ENCODE measurements at places on chromosomes 2 and 18.
A peak's percentile ranks its signal among the peaks of the same experiment; 100 is the strongest.

DNA sequence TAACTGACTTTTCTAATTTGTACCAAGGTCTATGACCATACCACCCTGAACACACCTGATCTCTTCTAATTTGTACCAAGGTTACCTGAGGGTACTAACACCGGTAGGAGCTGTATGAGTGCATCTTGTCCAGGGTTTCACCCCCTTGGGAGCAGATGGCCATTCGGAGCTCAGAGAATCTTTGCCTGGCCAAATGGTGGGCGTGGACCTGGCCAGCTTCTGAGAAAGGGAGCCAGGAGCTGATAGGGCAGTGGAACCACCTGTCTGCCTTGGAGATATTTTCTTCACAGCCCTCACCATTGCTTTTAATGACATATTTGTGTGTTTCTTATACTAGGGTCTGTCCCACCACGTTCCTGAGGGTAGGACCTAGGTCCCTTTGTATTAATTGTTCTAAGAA, 188.9 kb downstream of the LDLRAD4 start:
- no peak for DNase-seq

- DNase-seq, result no peak
Observed at GRCh38 chr2:190713471-190713870, 64.6 kb downstream of the NAB1 start.

DNA sequence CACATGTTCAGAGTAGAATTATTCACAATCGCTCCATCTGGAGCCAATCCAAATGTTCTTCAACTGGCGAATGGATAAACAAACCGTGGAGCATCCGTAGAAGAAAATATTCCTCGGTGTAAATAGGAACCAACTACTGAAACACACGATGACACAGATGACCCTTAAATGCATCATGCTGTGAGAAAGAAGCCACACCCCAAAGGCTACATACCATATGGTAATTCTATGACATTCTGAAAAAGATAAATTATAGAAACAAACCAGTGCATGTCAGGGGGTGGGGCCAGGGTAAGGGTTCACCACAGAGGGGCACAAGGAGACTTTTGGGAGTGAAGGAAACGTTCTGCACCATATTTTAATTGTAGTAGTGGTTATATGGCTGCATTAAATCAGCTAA, 312.2 kb upstream of the SMIM21 start:
- DNase-seq, result no peak

GRCh38 chr2:58339548-58340243, 98.6 kb upstream of the FANCL start:
- no peak for DNase-seq

GRCh38 chr2:63378589-63378988, 209.7 kb downstream of the WDPCP start:
- DNase-seq, result no peak

- DNase-seq, result no peak
Observed at GRCh38 chr2:183375821-183376220, 251.6 kb downstream of the NUP35 start.

DNA sequence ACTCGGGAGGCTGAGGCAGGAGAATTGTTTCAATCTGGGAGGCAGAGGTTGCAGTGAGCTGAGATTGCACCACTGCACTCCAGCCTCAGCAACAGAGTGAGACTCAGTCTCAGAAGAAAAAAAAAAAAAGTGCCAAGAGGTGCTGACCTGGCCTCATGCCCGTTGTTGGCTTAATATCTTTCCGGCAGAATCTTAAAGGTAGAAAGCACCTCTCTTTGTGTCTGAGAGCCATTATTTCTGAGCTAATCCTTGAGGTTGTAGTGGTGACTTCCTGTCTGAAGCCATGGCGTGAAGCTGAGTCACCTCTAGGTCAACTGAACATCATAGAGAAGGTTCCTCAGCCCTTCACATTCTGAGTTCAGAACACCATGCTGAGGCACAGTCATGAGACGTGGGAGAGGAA, 60.4 kb downstream of the WDSUB1 start:
- peak; percentile 21 for DNase-seq

DNA sequence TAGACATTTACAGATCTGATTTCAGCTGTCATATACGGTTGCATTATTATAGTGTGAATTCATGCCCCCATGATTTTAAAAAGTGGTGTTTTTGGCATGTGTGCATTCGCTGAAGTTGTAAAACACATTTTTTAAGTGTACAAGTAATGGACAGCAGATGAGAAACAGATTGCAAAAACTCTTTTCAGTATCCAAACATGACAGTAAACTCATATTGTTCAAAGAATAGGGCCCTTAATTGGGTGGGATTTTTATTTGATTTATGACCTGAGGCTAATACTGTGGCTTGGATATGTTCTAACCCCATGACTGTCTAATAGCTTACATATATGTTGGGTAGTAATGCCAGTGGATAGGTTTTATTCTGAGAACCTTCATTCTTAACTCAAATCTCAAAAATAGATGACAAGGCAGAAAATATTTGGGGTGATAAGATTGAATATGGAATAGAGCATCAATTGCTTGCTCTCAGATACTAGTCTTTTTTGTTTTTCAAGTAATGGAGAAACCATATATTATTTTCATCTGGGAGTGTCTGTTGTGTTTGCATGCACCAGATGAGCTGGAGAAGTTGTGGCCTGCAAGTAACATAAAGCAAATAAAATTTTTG, 118.6 kb downstream of the PARD3B start:
- DNase-seq, result no peak

DNA sequence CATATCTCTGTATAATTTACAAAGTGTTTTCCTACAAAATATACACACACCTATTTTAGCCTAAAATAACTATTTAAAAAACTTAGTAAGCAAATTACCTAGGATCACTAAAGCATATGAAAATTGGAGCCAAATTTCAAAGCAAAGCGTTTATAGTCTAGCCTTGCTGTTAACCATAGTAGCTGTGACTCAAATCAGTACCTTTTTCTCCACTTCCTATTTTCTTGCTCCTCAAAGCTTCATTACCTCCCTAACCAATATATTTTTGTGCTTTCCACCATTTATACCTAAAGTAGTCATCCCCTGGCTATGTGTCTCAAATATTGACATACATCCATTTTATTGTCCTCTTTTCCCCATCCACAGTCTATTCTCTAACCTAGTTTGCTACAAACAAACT, 73.1 kb downstream of the ERBB4 start:
- no peak for DNase-seq

- no peak for DNase-seq
Observed at GRCh38 chr2:231001921-231002320, 6.0 kb downstream of the SPATA3 start.

DNA sequence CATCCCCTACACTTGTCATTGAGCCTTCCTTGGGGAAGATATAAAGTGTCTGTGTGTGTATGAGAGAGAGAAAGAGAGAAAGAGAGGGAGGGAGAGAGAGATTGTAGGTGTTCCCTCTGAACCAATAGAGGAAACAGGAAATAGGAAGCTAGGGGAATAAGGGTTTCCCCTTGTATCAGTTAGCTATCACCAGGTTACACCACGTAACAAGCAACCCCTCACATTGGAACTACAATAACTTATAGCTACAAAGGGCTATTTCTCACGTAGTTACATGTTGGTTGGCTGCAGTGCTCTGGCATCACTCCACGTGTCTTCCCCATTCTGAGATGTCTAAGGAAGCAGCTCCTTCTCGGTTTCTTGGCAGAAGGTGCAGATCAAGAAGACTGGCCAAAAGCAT, 41.0 kb upstream of the ARL4C start:
- no peak for DNase-seq

- no peak for DNase-seq
Observed at GRCh38 chr2:232929303-232930058, 59.4 kb downstream of the SNORC start.

- DNase-seq, result no peak
Observed at GRCh38 chr2:86697551-86698104, 22.5 kb upstream of the RMND5A start.

GRCh38 chr2:15432642-15433256, 128.4 kb downstream of the NBAS start:
- no peak for DNase-seq

- DNase-seq, result no peak
Observed at GRCh38 chr2:26139269-26140183, 33.4 kb upstream of the GAREM2 start.

DNA sequence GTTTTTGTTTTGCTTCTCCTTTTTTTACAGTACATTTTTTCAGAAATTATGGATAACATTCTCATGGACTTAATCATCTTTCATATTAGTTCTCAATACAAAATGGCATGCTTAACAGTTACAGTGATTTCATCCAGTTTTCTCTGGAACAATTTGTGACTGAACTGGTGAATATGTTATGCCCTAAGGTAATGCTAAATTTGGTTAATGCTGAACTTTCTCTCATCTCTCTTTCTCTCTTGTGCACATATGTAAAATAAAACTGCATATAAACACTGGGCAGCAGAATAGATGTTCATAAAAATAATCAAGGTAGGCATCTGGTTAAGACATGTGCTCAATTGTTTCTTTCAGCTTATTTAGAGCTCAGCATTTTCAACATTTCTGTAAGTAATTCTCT, 196.3 kb upstream of the TMEFF2 start:
- no peak for DNase-seq

DNA sequence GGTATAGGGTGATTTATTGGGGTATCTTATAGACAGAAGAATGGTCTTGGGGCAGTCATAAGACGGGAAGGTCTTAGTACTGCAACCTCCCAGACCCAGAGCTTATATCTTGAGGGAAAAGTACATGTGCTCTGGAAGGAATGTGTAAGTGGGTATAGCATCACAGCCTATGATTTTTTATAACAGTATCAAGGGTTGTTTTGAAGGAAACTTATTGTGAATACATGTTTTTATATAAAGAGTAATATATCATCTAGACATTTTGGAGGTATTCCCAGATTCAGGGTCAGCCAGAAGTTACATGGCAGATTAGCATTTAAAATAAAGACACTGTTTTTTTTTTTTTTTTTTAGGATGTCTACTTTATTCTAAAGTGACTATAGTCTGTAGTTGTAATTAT, 47.6 kb upstream of the STON1 start:
- no peak for DNase-seq

GRCh38 chr2:189545418-189545817, 35.2 kb downstream of the SLC40A1 start:
- DNase-seq, result no peak

- no peak for DNase-seq
Observed at GRCh38 chr2:105449076-105449475, 50.2 kb upstream of the FHL2 start.

GRCh38 chr2:36338124-36338826, 17.3 kb upstream of the CRIM1 start:
- no peak for DNase-seq

DNA sequence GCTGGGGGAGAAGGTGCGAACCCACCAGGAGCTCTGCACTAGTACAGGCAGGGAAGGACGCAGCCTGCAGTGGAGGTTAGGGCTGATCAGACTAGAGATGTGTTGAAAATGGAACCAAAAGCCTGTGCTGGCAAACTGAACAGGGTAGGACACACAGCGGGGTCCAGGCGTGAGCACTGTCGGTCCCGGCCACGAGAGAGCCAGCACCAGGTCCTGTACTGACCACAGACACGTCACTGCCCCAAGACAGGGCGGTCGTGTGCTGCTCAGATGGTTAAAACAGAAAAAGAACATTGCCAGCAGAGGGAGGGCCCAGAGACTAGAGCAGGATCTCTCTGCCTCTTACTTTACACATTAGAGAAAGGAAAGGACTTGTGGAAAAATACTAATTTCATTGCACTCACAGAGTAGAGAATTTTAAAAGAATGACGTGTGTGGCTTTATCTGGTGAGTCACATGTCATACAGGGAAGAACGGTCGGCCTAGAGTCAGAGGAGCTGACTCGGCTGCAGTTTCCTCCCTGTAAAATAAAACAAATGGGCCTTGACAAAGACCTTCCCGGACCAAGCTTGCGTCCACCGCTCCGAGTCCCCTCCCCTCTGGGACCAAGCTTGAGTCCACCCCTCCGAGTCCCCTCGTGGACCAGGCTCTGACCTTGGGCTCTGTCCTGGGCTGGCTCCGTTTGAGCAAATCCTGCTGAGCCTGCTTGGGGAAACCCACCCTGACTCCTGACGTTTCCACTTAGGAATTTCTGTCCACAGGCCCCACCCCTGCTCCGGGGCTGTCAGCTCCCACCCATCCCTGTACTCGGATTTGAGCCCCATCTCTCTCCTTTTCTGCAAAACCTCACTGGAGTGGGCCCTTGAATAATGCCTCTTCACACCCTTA, 16.7 kb upstream of the ADI1 start:
- no peak for DNase-seq

GRCh38 chr2:238978497-238978896, 130.6 kb downstream of the TWIST2 start:
- DNase-seq, result no peak

GRCh38 chr2:120402067-120402433, 56.1 kb downstream of the INHBB start:
- DNase-seq, result no peak

GRCh38 chr2:54143780-54144179, 28.4 kb downstream of the ACYP2 start:
- no peak for DNase-seq

GRCh38 chr18:55522011-55522410, 66.0 kb downstream of the TCF4 start:
- DNase-seq, result no peak

- no peak for DNase-seq
Observed at GRCh38 chr18:46343456-46343855, 239.3 kb downstream of the HAUS1 start.

- no peak for DNase-seq
Observed at GRCh38 chr18:1392046-1392445, 487.4 kb downstream of the ADCYAP1 start.

GRCh38 chr2:1538663-1539062, 125.4 kb downstream of the TPO start:
- no peak for DNase-seq

DNA sequence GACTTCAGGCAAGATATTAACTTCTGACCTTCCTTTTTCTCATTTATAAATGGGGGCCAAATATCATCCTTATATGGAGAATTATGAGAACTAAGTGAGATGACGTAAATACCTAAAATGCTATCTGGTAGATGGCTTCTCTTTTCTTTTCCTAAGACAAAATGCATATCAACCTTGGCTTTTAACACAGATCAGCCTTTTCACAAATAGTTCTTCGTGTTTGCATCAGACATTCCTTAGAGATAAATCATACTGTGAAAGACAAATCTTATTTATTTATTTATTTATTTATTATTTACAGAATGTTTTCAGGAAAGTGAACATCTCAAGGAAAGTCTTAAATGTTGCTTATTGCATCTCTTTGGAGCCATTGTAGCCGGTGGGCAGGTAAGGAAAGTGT, 62.8 kb downstream of the NBEAL1 start:
- no peak for DNase-seq

GRCh38 chr18:44777457-44778192, 96.9 kb downstream of the SETBP1 start:
- no peak for DNase-seq

- DNase-seq, result peak; percentile 13
Observed at GRCh38 chr2:237291138-237291792, 122.7 kb downstream of the COL6A3 start.

DNA sequence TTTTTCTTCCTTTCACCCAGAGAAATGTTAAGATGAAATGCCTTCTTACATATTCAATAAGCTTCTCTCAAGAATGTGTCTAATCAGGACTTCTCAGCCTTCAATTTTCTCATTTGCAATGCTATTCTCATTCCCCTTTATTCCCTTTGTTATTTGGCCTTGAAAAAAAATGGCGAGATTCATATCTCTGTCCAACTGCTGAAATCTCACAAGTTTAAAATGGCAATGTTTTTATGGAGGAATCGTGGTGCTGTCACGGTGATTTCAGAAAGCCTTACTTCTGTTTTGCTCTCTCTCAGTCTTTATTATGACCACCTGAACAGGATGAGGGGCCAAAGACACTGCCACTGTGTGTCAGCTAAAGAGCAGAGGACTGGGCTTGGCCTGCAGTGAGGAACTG, 928.5 kb downstream of the DCC start:
- no peak for DNase-seq

GRCh38 chr2:62686012-62686685, 19.4 kb upstream of the EHBP1 start:
- DNase-seq, result no peak
